ENCODE measurements at places on chromosomes 3 and 15.

DNA sequence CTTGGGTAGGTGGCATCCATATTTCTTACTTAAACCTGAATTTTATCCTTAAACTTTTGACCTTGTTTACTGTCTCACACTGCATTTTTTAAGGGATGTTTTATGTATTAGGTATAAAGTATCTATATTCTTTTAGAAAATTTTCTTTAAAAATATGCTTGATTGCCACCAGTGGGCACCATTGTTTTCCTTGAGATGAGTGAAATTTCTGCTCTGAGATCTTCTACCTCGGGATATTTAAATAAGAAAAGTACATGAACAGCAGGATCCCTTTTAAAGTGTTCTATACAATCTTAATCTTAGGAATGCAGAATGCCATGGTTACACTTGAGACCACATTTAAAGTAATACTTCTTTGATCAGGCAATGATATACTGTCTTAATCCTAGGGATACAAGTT, 108.7 kb downstream of the SLMAP start:
- no peak for DNase-seq

- DNase-seq, result no peak
These were observed at the start of gene LCTL for GRCh38 chr15:66565741-66566144. Gene LCTL, minus strand, starts transcription at chr15:66565998. Its CDS starts 633 bp downstream, at chr15:66565365.

- no peak for DNase-seq
These were observed 57.7 kb downstream of the MESD start for GRCh38 chr15:80931721-80932512.

DNA sequence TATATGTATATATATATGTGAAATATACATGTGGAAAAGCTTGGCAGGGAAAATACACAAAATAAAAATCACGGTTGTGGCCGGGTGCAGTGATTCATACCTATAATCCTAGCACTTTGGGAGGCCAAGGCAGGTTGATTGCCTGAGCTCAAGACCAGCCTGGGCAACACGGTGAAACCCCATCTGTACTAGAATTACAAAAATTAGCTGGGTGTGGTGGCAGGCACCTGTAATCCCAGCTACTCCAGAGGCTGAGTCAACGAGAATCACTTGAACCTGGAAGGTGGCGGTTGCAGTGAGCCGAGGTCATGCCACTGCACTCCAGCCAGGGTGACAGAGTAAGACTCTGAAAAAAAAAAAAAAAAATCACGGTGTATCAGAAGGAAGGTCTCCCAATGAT, 20.8 kb upstream of the ARHGEF3 start:
- no peak for DNase-seq

DNA sequence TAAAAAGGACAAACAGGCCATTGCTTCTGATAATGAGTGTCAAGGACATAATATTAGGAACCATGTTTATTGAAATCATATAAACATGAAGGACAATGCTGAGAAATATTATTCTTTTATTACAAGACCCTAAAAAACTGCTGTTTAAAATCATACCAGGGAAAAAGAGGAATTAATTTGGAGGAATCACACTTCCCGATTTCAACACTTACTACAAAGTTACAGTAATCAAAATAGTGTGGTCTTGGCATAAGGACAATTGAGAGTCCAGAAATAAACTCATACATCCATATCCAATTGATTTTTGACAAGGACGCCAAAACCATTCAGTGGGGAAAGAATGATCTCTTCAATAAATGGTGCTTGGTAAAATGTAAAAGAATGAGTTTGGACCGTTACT, 13.0 kb downstream of the CYP1A1 start:
- no peak for DNase-seq
